HT1080 (cell line): ENCODE measurements at places on chromosomes 6 and 20. TPM values are rescaled to one million over a fixed set of nuclear protein-coding genes. Genes with fewer than 3 reads are reported as not detected.
A peak's percentile ranks its signal among the peaks of the same experiment; 100 is the strongest.

Gene POM121L2
- not detected in 2 replicates for total RNA-seq

Gene OSBPL2
- total RNA-seq: 13.4 and 17.6 TPM in 2 replicates

Gene ENPP1
- total RNA-seq: 17.9 and 24.7 TPM in 2 replicates

Gene CABLES2
- 2.9 and 3.3 TPM in 2 replicates for total RNA-seq

Gene LRRN4
- 0.13 TPM in 1 of 2 replicates, not detected in the other for total RNA-seq

Gene LZTS3
- 4.5 TPM in 2 replicates for total RNA-seq

Gene FOXF2
- total RNA-seq: 6.8 and 10.0 TPM in 2 replicates

Gene CRISP2
- total RNA-seq: not detected in 2 replicates

Gene EYS
- 0.20 and 0.87 TPM in 2 replicates for total RNA-seq

- no peak for DNase-seq
Measured at GRCh38 chr6:110543106-110543505, 66.7 kb upstream of the SLC22A16 start.

DNA sequence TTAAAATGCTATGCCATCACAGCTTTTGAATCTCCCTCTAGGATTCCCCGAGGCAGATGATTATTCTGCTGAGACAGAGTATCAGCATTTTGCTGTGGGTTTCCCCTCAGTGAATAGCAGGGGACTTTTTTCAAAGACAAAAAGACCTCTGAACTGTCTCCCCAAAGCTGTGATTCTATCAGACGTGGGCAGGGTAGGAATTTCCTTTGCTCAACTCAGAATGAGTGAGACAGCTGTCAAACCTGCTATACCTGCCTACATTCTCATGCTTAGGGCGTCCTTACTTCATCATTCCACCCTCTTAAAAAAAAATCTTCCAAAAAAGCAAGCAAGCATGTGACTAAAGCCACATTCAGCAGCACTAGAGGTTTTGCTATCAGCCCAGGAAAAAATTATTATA, 147.6 kb upstream of the FAM83B start:
- no peak for DNase-seq

DNA sequence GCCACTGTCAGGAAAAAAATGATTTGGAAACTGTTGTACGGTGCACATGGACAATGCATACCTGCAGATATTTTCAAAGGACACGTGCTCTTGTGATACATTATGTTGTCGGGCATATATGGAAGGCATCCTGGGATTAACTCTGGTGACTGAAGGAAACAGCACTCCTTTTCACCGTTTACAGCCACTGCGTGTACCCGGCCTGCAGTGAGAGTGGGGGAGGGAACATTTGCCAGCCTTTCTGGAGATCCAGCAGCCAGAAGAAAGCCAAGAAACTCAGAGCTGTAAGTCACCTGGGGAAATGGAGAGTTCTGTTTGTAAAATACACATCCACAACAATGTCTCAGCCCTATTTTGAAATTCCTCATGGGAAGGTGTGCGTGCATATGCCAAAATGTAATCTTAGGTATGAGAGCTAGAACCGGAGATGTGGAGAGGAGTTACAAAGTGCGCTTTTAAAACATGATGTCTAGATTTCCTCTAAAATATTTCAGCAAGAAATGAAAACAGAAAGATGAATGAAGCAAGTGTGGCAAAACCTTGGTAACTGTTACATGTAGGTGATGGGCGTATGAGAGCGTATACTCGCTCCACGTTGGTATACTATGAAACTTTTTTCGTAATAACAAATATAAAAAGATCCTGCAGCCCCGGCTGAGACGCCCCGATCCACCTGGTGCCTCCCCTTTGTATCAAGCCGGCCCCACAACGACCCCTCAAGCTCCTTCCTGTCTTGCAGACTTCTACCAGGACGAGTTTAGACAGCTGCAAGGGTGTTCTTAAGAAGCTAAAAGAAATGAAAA, 8.6 kb upstream of the FOXF2 start:
- no peak for DNase-seq

GRCh38 chr20:37519508-37520418, 1.3 kb upstream of the NNAT start:
- no peak for DNase-seq

- DNase-seq: no peak
Measured at GRCh38 chr6:75766387-75766786, 17.3 kb downstream of the MYO6 start.

DNA sequence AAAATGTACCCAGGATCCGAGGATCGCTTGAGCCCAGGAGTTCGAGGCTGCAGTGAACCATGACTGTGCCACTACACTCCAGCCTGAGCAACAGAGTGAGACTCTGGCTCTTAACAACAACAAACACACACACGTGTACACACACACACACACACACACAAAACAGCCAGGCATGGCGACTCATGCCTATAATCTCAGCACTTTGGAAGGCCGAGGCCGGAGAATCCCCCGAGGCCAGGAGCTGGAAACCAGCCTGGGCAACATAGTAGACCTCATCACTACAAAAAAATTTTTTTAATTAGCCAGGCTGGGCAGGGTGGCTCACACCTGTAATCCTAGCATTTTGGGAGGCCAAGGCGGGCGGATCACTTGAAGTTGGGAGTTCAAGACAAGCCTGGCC, 23.3 kb upstream of the ARFGEF2 start:
- peak; percentile 51 for DNase-seq

GRCh38 chr20:59422872-59423544, 122.6 kb downstream of the EDN3 start:
- DNase-seq: no peak

DNA sequence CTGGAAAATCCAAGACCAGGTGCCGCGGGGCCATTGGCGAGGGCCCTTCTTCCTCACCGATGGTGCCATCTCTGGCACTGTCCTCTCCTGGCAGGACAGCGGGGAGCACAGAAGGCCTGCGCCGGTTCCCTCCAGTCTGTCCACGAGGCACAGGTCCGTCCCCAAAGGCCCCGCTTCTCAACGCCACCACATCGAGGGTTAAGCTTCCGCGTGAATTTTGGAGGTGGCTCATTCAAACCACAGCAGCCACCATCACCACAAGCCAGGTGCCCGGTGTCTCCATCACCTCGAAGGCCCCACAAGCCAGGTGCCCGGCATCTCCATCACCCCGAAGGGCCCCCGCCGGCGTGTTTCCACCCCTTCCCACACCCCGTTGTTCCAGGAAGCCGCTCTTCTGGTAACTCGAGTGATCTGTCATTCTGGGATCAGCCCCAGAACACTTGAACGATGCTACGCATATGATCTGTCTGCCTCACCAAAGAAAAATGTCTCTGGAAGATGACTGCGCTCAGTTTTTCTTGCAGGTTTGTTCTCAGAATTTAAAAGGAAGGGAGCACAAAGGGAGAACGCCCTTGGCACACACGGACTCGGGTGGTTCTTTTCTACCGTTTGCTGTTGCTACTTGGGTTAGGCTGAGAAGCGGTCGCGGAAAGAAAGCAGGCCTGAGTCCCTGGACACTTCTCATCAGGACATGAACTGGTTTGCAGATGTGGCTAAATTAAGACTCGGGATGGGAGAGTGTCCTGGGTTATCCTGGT, 9.9 kb upstream of the KIF25 start:
- no peak for DNase-seq

- DNase-seq: peak; percentile 94
Measured at GRCh38 chr6:72553531-72554511, 68.0 kb upstream of the KCNQ5 start.

DNA sequence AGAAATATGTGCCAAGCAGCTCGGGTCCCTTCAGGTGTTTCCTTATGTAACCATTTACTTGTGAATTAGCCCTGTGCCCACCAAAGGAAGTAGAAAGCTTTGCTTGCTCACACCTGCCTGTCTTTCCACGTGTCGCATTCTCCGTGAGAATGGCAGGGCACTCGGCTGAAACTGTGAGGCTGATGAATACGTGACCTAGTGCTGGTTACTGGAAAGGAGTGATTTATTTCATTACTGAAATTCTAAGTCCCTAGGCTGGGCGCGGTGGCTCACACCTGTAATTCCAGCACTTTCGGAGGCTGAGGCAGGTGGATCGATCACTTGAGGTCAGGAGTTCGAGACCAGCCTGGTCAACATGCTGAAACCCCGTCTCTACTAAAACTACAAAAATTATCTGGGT, 45.9 kb upstream of the TULP1 start:
- DNase-seq: no peak

DNA sequence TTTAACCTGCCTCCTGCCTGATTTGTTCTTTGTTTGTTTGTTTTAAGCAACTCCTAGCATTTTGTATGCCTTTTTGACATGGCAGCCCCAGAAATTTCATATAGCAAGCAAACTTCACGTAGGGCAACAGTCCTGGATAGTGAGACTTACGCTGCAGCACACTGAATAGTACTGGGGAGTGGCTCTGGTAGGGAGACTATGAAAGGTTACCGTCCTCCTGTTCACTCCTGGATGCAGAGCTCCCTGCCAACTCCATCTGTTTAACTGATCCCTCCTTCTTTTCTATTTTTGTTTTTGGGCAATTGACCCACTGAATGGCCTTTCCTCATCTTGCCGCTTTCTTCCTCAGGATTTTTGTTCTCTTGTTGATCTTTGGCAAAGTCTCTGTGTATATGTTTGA, 44.5 kb upstream of the BMP6 start:
- DNase-seq: no peak

DNA sequence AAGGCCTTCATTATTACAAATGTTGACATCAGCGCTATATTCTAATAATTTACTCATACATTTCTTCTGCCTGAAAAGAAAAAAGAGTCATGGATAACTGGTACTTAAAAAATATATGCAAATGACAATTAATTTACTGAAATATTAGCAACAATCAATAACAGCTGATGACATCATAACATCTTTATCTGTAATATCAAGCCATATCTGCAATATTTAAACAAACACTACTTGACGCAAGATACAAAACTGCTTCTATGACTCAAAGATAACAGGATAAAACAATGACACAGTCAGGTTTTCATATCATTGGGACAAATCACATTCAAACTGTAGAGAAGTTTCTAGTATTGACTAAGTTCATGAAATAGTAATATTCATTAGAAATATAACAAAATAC, 16.5 kb downstream of the HACE1 start:
- DNase-seq: no peak

- DNase-seq: no peak
Measured at GRCh38 chr20:1184638-1185315, at the start of gene TMEM74B. Gene TMEM74B (minus strand): TSS chr20:1184981. CDS start chr20:1183801, 1,180 bp downstream.

GRCh38 chr20:58651559-58651945, 469 bp downstream of the STX16 start:
- no peak for DNase-seq

DNA sequence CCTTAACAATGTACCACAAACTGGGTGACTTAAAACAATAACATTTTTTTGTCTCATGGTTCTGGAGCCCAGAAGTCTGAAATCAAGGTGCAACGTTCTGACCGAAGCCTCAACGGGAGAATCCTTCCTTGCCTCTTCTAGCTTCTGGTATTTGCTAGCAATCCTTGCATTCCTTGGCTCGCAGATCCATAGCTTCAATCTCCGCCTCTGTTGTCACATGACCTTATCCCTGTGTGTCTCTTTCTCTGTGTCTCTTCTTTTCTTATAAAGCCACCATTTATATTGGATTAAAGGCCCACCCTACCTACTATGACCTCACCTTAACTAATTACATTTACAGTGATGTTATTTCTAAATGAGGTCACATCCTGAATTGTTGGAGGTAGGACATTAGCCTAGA, 37.2 kb upstream of the DOK5 start:
- no peak for DNase-seq

DNA sequence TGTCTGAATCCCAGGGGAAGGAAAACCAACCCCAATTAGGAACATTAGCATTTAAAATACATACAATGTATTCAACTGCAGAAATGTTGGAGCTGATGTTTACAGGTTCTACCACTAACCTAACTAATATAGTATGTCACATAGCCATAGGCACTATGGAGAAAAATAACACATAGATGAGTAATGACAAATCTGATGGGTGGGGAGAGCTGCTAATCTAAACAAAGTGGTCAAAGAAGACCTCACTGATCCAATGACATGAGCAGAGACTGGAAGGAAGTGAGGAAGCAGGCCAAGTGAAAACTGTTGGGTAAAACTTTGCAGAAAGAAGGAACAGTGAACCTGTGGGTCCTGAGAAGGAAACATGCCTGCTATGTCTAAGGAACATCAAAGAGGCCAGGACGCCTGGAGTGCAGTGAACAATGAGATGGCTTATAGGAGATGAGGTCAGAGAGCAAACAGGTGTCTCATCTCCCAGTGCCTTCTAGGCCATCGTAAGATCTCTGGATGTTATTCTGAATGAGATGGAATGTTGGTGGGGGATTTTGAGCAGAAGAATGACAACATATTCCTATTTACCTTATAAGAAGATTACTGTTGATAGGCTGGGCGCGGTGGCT, 135.7 kb downstream of the ALDH8A1 start:
- peak; percentile 78 for DNase-seq

GRCh38 chr6:134391205-134391604, 73.3 kb upstream of the SGK1 start:
- DNase-seq: no peak

DNA sequence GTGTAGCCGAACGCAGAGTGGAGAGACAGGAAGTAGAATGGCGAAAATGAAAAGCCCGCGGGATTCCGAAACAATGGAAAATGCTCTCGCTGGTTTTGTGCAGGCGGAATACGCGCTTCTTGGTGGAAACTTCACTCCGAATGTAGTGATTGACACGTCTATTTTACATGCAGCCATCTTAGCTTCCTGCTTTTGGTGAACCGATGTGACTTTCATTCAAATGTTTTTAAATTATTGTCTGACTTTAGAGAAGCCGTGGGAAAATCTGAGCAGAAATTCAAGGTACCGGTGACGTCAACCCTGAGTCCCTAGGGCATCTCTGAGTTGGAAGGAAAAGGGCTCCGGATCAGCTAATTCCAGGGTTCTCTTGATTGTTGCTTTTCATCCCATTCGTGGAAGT, 11.4 kb downstream of the GPX5 start:
- DNase-seq: peak; percentile 45

- peak; percentile 28 for DNase-seq
Measured at GRCh38 chr6:54206510-54206909, 95.3 kb downstream of the MLIP start.

DNA sequence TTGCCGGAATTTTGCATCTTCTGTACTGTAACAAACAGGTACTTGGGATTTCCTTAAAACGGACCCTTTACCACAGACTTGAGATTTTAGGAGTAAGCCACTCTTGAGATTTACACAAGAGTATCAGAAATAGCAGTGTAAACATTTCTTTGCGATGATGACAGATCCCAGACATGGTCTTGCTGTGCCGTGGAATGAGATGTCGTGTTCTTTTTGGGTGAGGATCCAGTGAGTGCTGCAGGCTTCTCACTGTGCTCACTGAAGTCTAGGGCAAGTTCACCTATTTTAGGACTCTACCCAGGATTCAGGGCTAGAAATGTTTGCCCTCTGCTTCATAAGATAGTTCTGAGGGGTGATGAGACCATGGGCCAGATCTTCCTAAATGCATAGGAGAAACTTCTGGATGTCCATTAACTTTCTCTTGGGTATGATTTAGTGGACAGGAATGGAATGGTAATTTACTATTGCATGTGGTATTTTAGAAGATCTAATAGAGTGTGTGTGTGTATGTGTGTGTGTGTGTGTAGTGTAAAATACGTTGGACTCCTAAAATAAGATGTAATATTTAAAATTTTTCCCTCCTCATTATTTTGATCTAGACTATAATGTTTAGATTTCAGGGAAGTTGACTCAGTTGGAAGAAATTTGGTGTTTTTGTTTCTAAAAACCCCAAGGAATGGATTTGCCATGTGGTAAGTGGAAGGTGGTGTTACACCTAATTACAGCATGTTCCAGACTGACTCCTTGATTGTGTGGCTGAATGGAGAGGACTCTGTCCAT, 8.5 kb downstream of the LRRC1 start:
- no peak for DNase-seq

- DNase-seq: no peak
Measured at GRCh38 chr20:25194333-25194972, 1.1 kb upstream of the ENTPD6 start.

GRCh38 chr20:39778847-39779604, 816.9 kb downstream of the DHX35 start:
- no peak for DNase-seq

GRCh38 chr6:148855744-148856143, 108.9 kb downstream of the UST start:
- DNase-seq: no peak
